ENCODE measurements at places on chromosomes 2 and 18.

DNA sequence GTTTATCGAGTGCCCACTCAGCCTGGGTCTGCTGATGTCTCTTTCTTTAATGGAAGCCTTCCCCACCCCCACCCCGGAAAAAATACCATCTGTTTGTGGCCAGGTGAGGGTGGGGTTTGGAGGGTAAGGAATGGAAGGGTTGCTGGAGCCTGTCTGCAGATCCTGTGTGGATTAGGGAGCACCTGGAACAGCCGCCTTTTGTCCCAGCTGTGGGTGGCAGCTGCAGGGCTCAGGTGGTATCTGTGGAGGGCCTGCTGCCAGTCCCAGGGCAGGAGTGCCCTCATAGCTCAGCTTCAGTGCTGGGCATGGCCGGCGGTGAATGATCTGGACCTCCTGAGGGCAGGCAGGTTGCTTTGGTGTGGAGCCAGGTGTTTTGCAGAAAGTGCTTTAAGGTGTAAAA is 45.3 kb downstream of the IMPA2 start:
- no peak for DNase-seq

DNA sequence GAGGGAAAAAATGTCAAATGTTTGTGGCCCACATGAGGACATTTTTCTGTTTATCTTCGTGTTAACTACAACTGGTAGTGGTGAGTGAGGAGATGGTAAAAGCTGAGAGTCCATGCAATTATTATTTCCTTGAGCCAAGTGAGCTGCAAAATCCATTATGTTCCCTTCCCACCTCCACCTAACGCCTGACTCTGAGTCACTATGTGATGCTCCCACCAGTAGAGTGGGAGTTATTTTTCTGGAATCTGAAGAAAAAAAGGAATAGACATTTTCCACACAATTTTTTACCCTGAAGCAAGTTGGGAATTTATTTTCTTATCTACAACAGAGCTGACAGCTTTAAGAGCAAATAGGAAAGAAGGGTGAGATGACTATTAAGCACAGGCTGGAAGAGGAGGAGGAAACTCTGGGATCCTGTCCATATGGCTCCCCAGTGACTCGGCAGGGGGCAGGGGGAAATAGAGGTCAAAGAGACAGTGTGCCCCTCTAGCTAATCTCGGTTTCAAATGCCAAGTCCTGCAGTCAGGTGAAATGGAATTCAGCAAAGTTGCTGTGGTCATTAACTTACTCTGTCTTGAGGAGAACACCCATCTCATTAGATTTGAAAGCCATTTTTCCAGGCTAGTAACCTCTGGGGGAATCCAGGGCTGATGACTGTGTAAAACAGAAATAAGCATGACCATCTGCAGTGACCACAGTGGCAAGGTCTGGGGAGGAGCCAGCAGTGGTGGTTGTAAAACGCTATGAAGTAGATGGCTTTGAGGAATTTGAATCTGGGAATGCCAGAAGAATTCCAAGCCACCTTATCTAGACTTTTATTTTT is 463.9 kb downstream of the STK39 start:
- DNase-seq = no peak

DNA sequence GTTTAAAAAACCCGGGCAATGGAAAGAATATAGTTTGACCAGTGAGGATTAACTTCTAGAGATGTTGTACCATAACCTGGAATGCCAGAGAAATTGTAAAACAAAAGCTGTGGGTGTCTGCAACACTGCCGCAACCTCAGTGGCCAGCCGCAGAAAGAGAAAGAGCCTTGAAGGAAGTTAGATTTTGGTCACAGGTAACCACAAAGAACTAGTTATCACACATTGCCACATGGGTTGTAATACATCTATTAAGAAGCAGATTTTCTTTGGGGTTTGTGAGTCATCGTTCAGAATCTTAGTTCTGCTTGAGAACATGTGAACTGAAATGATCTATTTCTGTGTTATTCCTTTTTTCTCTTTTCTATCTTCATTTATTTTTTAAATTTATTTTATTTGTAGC is 222.9 kb upstream of the AGAP1 start:
- peak; percentile 66 for DNase-seq

DNA sequence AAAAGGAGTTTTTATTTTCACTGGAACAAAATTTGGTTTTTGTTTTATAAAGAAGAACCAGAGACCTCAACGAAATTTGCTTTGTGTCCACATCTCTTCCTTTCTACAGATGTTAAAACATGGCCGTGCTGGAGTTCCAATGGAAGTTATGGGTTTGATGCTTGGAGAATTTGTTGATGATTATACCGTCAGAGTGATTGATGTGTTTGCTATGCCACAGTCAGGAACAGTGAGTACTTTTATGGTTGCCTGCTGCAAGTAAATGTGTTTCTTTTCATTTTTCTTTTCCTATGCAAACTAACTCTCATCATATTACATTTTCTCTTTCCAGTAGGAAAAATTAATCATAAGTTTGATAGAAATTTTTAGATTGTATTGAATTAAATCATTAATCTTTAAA is 48.4 kb upstream of the TBR1 start:
- DNase-seq = no peak

GRCh38 chr2:96888072-96889011 is 18.5 kb upstream of the SEMA4C start:
- DNase-seq = no peak

- no peak for DNase-seq
Measured at GRCh38 chr18:23021623-23022022, 88.5 kb downstream of the RBBP8 start.

DNA sequence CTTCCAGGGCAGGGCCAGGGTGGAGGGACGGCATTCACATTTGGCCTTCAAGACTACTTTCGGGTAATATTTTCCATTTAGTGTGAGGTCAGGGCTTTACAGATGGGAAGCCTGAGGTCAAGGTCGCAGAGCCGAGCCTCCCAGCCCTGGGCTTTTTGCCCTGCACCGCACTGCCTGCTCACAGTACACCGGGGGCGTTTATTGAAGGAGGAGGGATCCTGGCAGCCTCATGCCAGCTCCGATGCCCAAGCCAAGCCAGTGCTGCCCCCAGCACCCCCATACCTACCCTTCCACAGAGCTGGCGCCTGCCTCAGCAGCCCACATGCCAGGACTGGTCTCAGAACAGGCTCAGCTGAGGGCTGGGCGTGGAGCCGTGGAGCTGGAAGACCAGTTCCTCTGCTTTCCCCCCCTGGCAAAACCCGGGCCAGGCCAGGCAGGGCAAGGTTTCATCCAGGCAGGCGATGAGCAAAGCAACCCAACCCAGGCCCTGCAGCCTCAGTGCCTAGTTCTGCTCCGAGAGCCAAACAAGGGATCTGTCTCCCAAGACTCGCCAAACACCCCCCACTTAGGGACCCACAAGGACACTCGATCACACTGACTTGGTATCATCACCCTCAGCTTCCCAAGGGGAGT is 11.9 kb downstream of the SDC1 start:
- no peak for DNase-seq

DNA sequence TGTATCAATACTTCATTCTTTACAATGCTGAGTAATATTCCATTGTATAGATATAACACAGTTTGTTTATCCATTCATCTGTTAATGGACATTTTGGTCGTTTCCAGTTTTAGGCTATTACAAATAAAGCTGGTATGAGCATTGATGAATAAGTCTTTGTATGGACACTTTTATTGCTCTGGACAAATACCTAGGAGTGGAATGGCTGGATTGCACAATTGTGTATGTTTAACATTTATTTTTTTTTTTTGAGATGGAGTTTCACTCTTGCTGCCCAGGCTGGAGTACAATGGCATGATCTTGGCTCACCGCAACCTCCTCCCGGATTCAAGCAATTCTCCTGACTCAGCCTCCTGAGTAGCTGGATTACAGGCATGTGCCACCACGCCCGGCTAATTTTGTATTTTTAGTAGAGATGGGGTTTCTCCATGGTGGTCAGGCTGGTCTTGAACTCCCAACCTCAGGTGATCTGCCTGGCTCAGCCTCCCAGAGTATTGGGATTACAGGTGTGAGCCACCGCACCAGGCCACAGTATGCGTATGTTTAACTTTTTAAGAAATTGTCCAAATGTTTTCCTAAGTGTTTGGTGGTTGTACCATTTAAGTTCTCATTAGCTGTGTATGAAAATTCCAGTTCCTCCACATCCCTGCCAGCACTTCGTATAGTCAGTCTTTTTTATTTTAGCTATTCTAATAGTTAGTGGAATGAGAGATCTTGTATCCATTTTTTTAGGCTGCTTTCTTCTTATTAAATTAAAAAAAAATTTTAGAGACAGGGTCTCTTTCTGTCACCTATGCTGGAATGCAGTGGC is 194.9 kb upstream of the HAAO start:
- no peak for DNase-seq

- DNase-seq = no peak
Measured at GRCh38 chr2:222358876-222359275, 60.1 kb upstream of the PAX3 start.

DNA sequence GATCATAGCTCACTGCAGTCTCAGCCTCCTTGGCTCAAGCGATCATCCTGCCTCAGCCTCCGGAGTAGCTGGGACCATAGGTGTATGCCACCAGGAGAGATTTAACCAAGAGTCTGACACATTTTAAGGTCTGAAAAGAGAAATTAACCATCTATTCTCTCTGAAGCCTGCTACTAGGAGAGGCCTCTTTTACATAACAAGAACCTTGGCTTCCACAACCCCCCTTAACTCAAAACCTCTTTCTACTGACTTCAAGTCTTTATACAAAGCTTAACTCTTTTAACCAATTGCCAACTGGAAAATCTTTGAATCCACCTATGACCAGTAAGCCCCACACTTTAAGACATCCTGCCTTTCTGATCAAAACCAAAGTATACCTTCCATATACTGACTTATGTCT is 279.9 kb upstream of the CELF4 start:
- DNase-seq = no peak

DNA sequence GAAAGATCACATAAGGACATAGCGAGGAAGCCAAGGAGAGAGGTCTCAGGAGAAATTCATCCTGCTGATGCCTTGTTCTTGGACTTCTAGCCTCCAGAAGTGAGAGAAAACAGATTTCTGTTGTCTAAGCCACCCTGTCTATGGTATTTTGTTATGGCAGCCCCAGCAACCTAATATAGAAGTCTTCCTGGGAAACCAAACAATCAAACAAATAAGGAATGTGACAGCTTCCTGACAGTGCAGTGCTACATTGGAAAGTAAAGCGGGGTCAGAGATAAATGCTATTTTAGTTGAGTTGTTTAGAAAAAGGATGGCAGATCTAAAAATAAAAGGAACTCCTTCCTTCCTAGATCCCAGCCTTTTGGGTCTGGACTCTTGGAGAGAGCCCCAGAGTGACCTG is 443.2 kb upstream of the GYPC start:
- DNase-seq = no peak

DNA sequence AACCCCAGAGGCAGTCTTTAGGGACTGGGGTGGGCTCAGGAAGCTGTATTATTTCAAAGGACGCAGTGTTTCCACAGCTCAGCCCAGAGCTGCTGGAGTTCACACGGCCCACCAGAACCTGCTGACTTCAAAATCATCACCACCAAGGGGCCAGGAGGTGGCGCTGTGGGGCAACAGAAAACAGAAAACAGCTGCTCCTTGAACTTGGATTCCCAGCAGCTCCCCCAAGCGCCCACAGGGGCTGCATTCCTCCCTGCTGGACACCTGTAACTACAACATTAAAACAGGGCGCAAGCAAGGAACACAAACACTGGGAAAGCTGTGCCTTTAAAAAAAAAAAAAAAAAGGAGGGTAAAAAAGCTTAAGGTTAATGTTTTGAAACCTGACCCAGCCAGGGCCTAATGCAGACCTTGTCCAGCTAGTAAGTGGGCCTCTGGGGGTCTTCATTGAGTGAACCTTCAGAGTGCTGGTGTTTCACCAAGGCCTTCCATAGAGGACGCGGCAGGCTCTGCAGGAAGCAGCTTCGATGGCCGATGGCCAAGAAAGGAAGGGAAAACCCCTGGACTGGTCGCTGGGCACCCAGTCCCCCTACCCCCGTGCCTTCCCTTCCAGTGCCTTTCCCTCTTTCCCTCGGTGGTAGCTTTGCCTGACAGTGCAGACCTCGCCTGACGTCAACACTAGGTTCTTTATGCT is 25.9 kb downstream of the MLPH start:
- peak; percentile 61 for DNase-seq

GRCh38 chr2:23585273-23586170 is 200.5 kb downstream of the KLHL29 start:
- no peak for DNase-seq

DNA sequence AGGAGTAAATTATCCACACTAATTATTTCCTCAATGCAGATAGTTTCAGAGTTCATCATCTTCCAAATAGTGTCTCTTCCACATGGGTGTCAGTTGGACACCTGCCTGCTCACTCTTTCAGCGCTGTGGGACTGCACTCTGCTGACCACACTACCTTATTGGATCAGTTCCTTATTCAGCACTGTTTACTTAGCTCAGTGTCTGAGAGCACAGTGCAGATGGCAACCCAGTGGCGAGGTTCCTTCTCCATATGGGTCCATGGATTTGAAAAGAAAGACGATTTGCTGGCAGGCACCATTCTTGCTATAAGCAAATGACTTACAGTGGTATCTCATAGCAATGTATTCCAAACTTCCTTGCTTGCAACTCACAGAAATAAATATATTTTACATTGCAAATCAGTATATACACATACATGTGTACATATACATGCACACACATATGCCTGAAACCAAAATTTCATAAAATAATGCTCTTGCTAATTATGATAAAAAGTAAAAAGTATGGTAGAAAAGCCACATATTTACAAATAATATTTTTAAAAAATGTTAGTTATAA is 354.8 kb downstream of the INSIG2 start:
- DNase-seq = no peak

DNA sequence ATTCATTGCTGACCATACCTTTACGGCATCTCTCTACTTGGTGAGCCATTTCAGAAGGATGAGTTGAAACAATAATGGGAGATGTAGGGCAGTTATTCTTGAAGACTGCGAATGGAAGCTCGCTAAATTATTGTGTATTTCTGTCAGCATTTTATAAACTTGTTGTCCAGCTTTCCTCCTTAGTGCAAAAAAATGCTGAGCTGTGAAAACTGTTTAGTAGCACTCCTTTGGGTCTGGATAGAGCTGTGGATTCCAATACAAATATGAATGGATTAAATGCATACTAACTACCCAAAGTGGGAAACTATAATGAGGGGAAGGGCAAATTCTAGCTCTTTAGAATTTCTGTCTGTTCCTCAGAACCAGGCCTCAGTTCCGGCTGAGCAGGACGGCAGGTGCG is 461.6 kb downstream of the TXNL1 start:
- no peak for DNase-seq

- no peak for DNase-seq
Measured at GRCh38 chr18:77098538-77099174, 33.9 kb downstream of the MBP start.

- DNase-seq = no peak
Measured at GRCh38 chr2:64770781-64771334, 117.1 kb upstream of the SERTAD2 start.

DNA sequence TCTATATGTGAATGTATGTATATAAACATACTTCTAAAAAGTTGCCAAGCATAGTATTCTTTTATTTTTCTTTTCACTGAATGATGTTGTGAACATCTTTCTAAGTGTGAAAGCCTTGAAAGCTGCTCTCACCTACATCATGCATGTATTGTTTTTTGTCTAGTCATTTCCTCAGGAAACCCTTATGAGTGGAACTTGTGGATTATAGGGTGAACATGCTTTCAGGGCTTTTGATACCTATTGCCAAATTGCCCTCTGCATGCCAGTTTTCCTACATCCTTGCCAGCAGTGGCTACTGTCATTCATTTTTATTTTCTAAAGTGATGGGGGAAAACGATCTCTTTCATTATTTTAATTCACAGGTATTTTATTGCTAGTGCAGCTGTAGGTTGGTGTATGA is 78.3 kb downstream of the ADAM23 start:
- no peak for DNase-seq
